ENCODE measurements at places on chromosomes 6 and 20.

DNA sequence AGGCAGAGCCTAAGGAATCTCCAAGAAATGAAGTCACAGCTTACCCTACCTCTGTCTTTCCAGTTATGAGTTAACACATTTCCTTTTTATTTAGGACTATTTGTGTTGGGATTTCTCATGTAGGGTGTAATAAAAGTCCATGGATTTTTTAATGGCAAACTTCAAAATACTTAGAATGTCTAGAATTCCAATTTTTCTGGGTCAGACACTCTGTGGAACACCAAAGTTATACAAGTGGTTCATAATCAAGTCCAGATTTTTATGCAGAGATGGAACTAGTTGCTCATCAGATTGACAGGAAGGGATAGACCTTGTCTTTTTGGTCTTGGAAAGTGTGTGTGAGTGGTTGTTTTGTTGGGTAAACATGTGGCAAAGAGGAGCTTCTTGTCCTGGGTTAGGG, 303.5 kb upstream of the RNF24 start:
- no peak for DNase-seq

DNA sequence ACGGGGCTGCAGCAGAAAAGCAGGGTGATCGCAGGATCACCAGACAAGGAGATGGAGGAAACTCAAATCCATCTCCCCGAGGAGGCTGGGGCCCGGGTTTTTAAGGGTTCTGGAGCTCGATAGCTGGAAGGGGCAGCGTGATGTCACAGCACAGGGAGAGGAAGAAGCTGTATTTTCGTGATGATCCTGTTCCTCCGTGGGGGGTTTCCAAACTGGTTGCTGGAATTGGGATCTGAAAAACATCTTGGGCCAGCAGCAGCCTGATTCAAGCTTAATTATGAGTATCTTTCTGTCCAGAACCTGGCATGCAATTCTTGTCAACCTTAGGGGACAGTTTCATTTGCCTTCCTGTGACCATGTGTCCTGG, 4.1 kb downstream of the CST7 start:
- no peak for DNase-seq

DNA sequence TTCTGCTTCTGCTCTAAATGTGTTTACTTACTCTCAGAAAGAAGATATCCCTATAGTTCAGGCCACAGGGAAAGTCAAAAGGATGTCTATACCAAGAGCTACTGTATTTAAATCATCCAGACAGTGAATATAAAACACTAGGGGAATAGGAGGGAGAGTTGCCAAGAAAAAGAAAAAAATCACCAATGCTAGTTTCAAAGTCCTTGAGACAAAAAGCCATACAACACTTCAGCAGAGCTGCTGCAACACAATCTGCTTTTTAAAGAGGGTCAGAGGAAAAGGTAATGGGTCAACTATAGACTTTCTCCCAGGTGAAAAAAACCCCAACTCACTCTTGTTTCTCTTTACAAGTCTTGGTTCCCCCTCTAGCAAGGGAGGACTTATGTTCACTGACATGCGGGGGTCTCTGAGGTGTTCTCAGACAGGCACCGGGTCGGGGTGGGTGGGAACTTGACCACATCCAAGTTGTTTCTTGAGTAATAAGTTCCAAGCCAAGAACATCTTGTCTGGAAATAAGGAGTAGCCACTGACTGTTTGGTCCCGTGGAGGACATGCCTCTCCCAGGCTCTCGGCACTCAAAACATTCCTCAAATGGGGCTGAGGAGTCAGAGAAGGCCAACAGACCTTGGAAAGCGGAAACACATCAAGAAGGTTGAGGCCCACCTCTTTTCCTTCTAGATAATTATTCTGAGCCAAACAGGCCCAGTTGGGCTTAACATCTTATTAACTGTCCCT, 47.7 kb downstream of the GJA10 start:
- no peak for DNase-seq

- no peak for DNase-seq
Measured at GRCh38 chr20:62339647-62340062, 27.5 kb downstream of the LAMA5 start.

DNA sequence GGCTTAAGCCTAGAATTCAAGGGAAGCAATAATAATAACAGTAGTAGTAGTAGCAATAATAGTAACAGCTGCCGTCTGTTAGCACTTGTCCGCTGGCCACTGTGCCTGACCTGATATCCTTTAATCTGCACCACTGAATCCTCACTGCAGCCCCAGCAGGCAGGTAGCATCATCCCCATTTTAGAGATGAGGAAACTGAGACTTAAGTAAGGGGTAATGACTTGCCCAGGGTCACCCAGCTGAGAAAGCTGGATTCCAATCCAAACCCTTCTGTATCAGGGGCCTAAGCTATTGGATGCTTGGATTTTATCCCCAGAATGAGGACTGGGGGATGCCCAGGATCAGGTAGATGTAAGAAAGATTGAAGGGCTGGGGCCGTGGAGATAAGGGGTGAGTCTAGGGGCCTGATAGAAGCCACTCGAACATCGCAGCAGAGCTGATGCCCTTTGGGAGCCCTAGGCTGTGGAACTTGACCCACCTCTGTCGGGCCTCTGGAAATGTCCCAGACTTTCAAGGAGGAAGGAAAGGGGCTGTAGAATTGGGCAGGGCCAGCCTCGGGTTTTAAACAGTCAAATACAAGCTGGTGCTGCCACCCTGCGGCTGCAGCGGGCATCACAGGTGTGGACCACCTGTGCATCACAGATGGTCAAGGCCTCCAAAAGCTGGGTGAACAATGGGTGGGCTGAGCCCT, 102.1 kb upstream of the MYL9 start:
- peak; percentile 64 for DNase-seq

DNA sequence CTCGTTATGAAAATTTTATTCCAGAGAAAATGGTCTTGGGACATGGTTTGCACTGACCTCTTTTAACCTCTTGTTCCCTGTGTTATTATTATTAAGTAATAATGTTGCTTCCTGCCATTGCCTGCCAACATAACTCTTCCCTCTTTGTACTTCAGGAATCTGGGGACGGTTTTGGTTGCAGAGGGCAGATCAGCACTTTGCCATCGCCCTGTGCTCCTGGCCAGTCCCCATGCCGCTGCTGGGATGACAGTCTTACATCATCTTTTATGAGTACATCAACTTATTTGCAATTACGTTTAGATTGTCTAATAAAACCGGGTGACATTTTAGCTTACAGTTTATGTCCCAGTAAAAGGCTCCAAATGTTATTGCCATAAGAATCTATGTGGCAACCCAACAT, 157.2 kb downstream of the CDH26 start:
- DNase-seq, result no peak

DNA sequence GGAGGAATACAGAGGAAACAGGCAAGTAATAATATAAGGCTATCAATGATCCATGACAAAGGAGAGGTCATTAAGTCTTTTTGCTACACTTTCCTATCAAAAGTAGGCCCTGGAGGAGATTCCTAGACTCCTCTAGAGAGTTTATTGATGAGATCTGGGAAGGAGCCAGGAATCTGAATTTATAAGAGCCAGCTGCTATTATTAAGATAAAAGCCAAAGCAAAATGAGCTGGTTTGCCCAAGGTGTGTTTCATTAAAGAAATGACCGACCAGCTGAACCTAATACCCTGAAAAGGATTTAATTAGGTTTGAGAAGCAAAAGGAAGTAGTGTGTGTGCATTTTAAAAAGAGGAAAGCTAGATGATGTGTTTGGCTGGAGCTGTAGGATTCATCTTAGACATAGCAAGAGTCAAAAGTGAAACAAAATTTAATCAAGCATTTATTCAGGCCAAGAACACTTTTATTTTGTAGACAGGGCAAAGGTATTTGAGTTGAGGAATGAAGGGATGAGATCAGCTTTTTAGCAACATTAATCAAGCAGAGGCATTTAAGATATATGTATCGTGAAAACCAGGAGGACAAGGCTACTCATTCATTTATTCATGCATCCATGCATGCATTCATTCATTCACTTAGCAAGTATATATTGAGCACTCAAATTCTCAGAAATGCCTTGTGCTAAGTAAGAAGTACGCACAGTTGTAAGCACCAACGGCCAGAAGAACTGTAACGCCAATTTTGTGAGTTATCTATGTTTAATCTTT, 43.5 kb upstream of the SCAF8 start:
- DNase-seq, result no peak

- no peak for DNase-seq
Measured at GRCh38 chr6:1612299-1612973, 2.7 kb downstream of the FOXC1 start.

GRCh38 chr20:10504608-10504993, 69.5 kb downstream of the SLX4IP start:
- no peak for DNase-seq

DNA sequence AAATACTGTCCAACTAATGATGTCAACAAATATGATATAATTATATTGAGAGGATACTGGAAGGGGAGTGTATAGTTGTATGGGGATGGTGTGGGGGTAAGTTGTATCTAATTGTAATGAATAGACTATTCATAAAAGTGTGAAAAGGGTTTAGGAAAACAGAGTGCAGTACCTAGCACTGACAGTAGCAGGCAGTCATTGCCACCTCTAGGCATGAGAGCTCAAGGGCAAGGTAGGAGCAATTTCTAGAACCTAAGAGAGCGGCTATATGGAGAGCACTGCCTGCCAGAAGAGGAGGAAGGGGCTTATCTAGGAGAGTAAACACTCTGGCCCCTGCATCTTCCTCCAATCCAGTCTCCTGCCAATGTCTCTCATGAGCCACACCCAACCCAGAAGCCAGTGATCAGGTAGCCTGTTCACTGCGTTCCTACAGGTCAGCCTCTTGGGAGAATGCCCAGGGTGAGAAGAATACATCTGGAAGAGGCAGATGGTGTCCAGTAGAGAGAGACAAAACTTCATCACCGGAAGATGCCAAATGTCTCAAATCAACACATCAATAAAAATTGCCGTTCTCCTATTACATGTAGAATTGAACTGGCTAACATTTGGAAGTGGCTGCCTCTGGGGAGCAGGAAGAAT, 200.0 kb downstream of the LY86 start:
- DNase-seq, result no peak

DNA sequence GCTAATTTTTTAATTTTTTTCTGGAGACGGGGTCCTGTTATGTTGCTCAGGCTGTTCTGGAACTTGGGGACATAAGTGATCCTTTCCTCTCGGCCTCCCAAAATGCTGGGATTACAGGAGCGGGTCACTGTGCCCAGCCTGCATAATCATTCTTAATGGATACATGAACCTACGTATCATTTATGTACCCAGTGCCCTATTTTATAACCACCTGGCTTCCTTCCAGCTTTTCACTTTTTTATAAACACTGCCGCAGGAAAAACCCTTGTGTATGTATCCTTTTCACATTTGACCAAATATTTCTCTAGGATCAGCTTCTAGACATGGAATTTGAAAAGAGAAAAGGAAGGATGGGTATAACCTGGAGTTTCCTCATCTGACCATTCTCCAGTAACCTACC, 85.6 kb upstream of the RIN2 start:
- no peak for DNase-seq

GRCh38 chr20:53621482-53622246, 28.0 kb upstream of the ZNF217 start:
- DNase-seq, result no peak

- no peak for DNase-seq
Measured at GRCh38 chr6:135852746-135853145, 1.2 kb downstream of the PDE7B start.

- DNase-seq, result no peak
Measured at GRCh38 chr6:90544081-90544480, 42.8 kb downstream of the MAP3K7 start.

- DNase-seq, result no peak
Measured at GRCh38 chr6:154292066-154292465, 64.5 kb downstream of the IPCEF1 start.

DNA sequence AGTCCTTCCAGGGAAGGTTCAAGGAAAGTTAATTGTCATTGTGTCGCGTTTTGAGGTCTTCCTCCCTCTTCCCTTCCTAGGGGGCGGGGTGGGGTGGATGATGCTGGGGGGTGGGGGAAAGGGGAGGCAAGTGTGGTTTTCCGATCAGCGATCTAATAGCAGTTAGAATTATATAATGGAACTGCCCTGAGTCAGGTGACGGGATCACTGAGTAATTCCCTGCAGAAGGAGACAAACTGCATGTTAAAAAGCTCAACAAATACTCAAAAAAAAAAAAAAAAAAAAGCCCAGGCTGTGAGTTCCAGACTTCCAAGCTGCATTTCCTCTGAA, 240.4 kb downstream of the PHACTR1 start:
- no peak for DNase-seq

- DNase-seq, result no peak
Measured at GRCh38 chr20:58023781-58024180, 204.7 kb downstream of the ANKRD60 start.

- DNase-seq, result no peak
Measured at GRCh38 chr6:113578691-113579090, 278.5 kb upstream of the MARCKS start.

DNA sequence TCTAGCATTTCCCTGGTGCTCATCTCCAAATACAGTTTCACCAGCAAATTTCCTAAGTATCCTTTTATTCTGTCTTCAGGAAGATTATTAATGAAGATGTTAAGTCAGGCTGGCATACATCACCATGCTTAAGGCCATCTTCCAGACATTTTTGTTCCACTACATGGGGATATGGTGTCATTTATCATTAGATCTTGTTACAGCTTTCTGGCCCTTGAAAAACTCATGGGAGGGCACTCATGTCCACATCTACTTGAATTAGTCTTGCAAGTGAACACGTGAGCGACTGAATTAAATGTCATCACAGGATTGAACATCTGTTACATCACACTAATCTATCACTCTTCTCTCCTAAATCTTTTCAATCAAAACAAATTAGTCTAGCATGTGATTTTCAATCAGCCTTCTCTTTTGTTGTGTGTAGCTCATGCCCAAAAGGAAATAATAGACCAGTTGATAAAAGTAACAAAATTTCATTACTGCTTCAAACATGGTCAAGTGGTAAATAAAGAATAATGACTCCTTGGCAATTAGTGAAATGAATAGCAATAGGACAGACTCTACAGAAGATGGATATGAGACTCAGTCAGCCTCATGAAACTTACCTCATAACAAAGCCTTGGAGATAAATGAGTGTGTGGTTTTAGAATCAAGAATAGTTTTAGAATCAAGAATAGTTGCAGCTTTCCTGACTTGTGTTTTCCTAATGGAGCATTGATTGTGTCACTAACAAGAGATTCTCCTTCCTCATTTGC, 80.5 kb downstream of the MTFR2 start:
- DNase-seq, result no peak

DNA sequence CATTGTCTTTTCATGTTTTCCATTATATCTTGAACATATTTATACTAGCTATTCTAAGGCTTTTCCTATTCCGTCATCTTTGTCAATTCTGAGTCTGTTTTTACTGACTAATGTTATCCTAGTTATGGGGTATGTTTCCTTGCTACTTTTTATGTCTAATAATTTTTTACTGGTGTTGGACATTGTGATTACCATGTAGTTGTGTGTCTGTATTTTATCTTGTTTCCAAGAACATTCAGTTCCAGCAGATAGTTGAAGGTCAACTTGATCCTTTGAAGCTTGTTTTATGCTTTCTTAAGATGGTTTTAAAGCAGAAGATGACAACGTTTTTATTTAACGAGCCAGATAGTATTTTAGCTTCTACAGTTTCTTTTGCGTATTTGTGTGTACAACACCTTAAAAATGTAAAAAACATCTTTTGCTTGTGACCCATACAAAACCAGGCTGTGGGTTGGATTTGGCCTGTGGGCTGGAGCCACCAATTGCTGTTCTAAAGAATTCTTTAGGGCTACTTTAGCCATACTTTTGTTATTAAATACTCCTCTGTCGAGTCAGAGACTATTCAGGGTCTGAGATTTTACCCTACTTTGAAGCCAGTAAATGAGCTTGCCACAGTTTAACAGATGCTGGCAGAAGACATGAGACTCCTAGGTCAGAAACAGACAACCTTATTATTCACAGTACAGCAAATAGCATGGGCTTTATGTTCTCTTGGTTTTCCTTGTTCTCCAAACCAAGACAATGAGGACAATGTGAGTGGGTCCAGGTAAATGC, 38.7 kb upstream of the REV3L start:
- DNase-seq, result no peak

Data from stimulated activated CD4-positive, alpha-beta T cell treated with anti-CD3 and anti-CD28 coated beads, Interleukin-4, amount 100 ng/mL, for 4 hours (primary cell).